ENCODE measurements at places on chromosomes 7 and 10. TPM values are rescaled to one million over a fixed set of nuclear protein-coding genes. Genes with fewer than 3 reads are reported as not detected.

Gene ACSM6
- total RNA-seq = not detected

Gene TLX1
- not detected for total RNA-seq

Gene CCDC172
- total RNA-seq = not detected

Gene TMEM178B
- 0.89 TPM for total RNA-seq

Gene XRCC2
- total RNA-seq = 0.75 TPM

Gene SPDYE11
- not detected for total RNA-seq

Gene ZFAND4
- total RNA-seq = 25.1 TPM

Gene SHTN1
- 1.6 TPM for total RNA-seq

Gene EGR2
- 2.0 TPM for total RNA-seq

Gene NME8
- total RNA-seq = not detected

Gene ASAH2B
- 2.9 TPM for total RNA-seq

Gene RBP4
- not detected for total RNA-seq

Gene RAMP3
- total RNA-seq = not detected

Gene HTR7
- not detected for total RNA-seq

Gene DYDC2
- not detected for total RNA-seq

Gene SPRN
- total RNA-seq = not detected

Measured in CD4-positive, alpha-beta memory T cell (primary cell).